ENCODE measurements at places on chromosomes 7 and 10.

DNA sequence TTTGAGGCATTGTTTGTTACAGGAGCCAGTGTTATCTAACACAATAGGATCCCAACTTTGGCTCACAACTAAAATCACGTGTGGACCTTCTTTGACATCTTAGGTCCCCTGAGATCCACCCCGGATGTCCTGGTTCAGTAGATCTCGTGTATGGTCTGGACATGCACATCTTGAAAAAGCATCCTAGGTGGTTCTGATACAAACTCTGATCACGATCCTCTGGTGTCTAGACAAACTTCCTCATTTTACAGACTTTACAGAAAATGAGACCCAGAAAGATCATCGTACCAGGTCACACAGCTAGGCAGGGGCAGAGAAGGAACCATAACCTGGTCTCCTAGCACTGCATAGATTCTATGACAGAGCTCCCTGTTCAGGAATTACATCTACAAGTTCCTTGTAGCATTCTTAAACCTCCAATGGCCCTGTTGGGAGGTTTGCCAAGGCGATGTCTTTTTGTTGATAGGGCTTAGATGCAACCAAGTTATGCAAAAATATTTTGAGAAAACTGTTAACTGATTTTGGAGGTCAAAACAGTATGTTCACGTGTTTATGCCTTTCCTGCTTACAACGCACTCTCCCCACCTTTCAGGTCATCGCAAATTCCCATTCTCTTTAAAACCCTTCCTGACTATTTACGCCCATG lies 30.8 kb upstream of the CHST15 start:
- no peak for DNase-seq

DNA sequence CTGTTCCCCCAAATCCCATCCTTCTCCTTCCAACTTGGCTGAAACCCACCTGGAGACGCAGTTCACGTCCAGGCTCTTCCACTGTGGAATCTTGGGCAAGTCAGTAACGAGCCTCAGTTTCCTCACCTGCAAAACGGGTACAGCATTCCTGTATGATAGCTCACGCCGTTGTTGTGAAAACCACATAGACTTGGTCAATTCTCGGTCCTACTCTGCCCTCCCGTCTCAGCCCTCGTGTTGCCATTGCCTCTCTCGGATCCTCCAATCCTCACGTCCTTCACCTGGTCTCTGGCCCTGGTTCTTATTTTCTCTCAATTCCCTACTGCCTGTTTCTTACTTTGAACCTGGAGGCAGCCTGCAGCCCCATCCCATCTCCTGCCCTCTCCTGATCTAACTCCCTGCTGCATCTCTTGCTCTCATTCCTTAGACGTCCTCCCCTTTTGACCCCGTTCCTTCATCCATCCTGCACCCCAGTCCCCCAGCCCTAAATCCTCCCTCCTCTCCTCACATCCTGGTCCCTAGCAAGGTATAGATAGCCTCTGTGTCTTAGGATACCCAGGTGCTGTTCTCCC lies 2.0 kb upstream of the MUC12 start:
- DNase-seq = no peak

GRCh38 chr7:156576216-156577058 lies 64.1 kb upstream of the RNF32 start:
- DNase-seq = no peak

DNA sequence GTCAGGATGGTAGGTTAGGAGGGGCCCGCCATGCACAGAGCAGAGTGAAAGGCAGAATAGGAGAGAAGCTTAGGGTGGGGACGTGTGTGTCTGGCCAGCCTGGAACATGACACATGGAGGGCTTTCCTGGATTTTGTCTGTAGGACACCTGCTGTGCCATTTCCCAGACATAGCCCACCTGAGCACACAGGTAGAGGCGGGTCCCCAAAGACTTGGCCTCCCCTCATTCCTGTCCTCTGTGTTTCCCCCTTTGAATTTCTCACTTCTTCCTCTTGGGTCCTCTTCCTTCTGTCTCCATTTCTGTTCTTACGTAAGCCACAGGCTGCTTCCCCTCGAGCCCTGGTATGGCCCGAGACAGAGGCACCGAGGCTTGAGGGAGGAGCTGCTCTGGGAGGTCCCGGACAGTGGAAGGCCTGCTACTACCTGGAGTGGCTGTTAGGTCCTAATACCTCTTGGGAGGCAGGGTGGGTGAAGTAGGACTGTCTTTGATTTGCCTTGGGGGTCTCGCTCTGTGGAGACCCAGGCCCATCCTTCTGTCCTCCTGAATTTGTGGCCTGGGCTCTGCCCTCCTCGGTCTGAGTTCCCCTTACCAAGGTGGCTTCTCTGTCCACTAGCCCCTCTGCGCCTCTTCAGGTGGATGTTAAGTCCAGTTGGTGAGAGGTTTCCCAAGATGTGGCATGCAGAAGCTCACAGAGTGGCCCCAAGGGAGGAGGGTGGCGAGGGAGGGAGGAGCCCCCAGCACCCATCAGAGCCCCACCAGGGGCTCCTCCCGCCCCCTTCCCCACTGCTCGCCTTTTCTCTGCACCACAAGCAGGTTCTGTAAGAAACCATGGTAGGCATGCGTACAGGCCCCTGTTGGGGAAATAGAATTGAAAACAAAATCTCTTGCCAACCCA lies 5.5 kb downstream of the ZNF775 start:
- DNase-seq = no peak

GRCh38 chr7:1662101-1662500 lies 8.0 kb upstream of the ELFN1 start:
- DNase-seq = no peak

Data from globus pallidus (tissue), 1 donor.